ENCODE measurements at places on chromosomes 3 and 15. TPM values are rescaled to one million over a fixed set of nuclear protein-coding genes. Genes with fewer than 3 reads are reported as not detected.

EBLN2 gene
- total RNA-seq = 5.1 TPM

MRAS gene
- total RNA-seq = 13.5 TPM

FNDC3B gene
- 45.7 TPM for total RNA-seq

IQCF5 gene
- not detected for total RNA-seq

GOLGA6B gene
- 0.10 TPM for total RNA-seq

TMC3 gene
- total RNA-seq = not detected

ARHGEF26 gene
- 7.2 TPM for total RNA-seq

FETUB gene
- total RNA-seq = not detected

CEP97 gene
- 15.7 TPM for total RNA-seq

TKT gene
- total RNA-seq = 634 TPM

DGKG gene
- total RNA-seq = 4.8 TPM

IGF1R gene
- total RNA-seq = 16.3 TPM

SPRED1 gene
- total RNA-seq = 24.7 TPM

CHRM5 gene
- not detected for total RNA-seq

ARRDC4 gene
- total RNA-seq = 19.6 TPM

TRIM42 gene
- not detected for total RNA-seq

CD200 gene
- not detected for total RNA-seq

JMJD7 gene
- 13.5 TPM for total RNA-seq

GPR171 gene
- not detected for total RNA-seq

SLC28A1 gene
- not detected for total RNA-seq

TMEM212 gene
- not detected for total RNA-seq

GTF2A2 gene
- total RNA-seq = 175 TPM
